ENCODE measurements at places on chromosomes 7 and 10.

GRCh38 chr7:89133357-89133756 lies 337.8 kb upstream of the TEX47 start:
- no peak for DNase-seq

GRCh38 chr10:44404741-44405437 lies 20.0 kb upstream of the CXCL12 start:
- no peak for DNase-seq

- DNase-seq, result no peak
Measured at GRCh38 chr7:1883834-1884582, 213.9 kb downstream of the ELFN1 start.

- no peak for DNase-seq
Measured at GRCh38 chr10:75495434-75496190, 64.2 kb downstream of the LRMDA start.

GRCh38 chr7:69388452-69389137 lies 209.7 kb upstream of the AUTS2 start:
- no peak for DNase-seq

GRCh38 chr7:143126146-143126545 lies 5.7 kb upstream of the PIP start:
- no peak for DNase-seq

- no peak for DNase-seq
Measured at GRCh38 chr7:96992192-96993005, 13.0 kb upstream of the DLX6 start.

DNA sequence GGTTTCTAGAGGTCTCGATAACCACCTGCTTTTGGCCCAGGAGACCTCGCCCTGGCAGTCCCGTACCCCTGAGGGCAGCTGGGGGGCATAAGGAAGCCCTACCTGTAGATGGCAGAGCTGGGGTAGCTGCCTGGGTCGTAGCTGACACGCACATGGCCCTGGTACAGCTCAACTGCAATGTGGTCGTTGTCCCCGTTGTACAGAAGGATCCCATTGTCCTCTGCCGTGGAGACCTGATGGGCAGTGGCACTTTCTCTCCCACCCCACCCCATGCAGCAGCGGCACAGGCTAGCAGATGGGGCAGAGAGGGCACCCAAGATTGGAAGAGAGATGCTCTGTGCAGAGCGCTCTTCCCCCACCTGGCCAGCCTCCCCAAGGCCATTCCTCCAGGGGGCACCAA lies 172.5 kb downstream of the LCOR start:
- no peak for DNase-seq

- no peak for DNase-seq
Measured at GRCh38 chr10:114276671-114277070, 37.6 kb downstream of the VWA2 start.

- DNase-seq, result no peak
Measured at GRCh38 chr7:85204496-85204895, 17.6 kb upstream of the SEMA3D start.

DNA sequence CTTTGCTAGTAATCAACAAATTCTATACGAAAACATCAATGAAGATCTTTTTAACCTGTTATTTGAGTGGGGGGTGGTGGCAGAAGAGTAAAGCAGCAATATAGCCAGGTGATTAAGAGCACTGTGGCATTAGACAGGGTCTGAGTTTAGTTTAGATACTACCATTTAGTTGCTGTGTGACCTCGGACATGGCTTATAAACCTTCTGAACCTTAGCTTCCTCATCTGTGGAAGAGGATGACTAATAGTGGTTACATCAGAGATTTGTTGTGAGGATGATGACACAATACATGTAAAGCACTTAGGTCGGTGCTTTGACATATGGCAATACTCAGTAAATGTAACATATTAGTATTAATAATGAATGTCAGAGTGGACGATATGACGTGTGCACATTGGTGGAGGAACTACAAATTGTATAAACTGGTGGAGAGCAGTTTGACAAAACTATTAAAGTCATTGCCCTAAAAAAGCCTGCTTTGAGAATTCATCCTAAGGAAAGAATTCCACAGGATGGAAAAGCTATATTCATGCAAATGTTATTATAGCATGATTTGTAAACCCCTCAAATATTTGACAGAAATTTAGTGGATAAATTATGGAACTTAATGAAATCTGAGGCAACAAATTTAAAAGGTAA lies 24.3 kb downstream of the SPAG6 start:
- DNase-seq, result no peak

DNA sequence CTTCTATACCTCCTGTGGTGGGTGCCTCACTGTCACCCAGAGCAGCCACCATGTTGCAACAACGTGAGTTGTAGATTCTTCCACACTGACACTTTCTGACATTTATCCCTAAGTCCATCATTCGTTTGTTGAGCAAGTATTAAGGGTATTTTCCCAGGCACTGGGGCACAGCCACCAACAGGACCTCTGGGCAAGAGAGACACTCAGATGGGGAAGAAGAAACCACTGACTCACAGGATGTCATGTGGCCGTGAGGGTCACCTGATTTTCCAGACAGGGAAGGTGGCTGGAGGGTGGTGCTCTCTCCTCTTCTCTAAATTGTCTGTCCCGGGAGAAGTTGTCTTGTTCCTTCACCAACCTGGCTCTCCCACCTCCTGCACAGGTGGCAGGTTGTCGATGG lies 51.7 kb upstream of the PPIF start:
- no peak for DNase-seq

DNA sequence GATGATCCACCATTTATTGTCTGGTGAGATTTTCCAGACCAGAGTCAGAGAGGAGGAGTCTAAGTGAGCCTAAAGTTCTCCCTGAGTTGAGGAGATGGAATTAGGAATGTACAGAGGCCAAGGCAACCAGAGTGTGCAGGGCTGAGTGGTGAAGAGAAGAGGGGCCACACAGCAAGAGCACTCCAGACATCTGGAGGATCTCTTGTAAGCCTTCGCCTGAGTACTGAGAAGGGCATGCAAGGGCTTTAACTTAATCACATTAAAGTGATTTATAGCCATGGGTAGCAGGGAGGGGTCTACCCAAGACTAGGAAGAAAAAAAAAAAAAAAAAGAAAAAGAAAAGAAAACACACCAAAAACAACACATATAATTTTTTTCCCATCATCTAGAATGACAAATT lies 1190.4 kb downstream of the GATA3 start:
- DNase-seq, result no peak

GRCh38 chr10:120555842-120556532 lies 99.0 kb downstream of the PLPP4 start:
- no peak for DNase-seq

DNA sequence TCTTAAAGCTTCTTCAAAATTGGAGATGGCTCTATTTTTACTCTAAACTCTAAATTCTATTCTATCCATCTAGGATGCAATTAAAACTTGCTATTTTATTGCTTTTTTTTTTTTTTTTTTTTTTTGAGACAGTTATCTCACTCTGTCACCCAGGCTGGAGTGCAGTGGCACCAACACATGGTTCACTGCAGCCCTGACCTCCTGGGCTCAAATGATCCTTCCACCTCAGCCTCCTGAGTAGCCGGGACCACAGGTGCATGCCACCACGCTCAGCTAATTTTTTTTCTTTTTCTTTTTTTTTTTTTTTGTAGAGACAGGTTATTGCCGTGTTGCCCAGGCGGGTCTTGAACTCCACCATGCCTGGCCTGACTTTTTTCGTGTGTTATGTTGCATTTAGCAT lies 41.2 kb downstream of the DNAJC1 start:
- DNase-seq, result no peak

- no peak for DNase-seq
Measured at GRCh38 chr10:33193701-33194521, 140.6 kb downstream of the NRP1 start.

DNA sequence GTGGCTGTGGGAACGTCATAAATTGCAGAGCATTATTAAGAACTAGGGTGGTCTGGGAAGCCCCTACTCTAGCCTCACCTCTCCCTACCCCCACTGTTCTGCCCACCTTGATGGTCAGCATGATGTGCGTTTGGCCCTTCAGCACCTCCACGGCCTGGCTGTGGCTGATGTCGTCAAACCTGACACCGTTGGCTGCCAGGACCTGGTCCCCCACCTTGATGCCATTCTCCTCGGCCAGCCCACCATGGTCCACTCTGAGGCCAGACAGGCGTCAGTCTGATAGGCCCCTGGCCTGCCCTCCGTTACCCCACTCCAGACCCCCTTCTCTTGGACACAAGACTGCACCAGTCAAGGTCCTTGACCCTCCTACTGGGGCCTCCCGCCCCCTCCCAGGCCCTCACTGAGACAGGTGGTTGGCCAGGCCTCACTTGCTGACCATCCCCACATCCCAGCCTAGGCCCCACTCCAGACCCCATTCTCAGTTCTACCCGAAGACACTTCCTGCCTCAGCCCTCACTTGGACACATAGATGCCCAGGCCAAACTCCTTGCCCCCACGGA lies 9.2 kb downstream of the PDZD7 start:
- DNase-seq, result no peak

DNA sequence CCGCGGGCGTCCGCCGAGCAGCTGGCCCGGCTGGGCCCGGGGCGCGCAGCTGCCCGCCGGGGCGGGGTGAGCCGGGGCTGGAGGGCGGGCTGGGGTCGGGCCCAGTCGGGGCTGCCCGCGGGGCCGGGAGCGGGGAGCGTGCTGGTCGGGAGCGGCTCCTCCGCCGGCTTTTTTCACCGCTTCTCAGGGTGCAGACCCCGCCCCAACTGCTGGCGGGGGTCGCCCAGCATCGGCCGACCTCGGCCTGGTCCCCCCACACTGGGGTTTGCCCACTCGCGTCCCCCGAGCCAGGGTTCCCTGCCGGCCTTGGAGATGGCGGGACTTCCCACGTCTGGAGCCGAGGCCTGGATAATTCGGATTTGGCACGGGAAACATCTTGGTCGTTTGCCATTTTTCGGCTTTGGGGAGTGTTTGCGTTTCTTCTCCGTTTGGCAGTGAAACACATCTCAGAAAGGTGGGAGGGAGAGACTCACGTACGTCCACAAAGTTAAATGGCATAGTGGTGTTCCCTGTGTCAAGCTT lies 432 bp downstream of the TMEM248 start:
- DNase-seq, result no peak

- peak; percentile 91 for DNase-seq
Measured at GRCh38 chr7:103446049-103446520, at the start of gene SLC26A5. SLC26A5 (minus strand) TSS chr7:103446207; CDS start chr7:103421514, 24,693 bp downstream.

DNA sequence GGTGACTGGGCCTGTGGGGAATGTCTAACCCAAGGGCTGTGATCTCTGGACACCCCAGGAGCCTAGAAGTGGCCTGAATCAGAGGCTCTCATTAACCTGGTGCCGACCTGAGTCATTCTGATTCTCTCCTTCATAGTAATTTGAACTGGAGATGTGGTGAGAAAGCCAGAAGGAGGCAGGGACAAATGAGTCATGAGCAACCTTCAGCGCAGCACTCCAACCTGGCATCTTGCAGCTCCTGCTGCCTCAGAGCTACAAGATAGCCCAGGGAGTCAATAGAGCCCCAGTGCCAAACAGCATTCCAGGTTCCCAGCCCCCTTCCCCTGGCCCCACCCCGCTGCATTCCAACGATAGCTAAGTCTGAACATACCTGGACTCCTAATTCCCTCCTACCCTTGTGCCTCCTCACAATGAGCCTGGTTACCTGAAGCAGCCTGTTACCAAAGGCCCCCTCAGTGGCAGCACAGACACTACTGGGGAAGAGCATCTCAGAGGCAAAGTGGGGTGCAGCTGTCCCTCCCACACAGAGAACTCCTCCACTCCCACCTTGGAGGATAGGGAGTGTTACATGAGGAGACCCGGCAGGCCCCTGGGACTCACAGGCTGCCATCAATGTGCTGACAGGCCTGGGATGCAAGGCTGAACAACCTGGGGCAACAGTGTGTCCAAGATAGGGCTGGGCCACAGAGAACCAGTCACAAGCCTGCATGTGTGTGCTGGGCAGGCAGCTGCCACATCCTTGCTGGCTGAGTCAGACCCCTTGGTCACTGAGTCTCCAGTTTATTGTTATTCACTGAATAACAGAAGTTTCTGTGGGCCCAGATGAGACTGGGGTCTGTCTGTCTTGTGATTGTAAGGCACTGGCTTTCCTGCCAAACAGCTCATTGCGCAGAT lies 76.8 kb upstream of the LEP start:
- no peak for DNase-seq

DNA sequence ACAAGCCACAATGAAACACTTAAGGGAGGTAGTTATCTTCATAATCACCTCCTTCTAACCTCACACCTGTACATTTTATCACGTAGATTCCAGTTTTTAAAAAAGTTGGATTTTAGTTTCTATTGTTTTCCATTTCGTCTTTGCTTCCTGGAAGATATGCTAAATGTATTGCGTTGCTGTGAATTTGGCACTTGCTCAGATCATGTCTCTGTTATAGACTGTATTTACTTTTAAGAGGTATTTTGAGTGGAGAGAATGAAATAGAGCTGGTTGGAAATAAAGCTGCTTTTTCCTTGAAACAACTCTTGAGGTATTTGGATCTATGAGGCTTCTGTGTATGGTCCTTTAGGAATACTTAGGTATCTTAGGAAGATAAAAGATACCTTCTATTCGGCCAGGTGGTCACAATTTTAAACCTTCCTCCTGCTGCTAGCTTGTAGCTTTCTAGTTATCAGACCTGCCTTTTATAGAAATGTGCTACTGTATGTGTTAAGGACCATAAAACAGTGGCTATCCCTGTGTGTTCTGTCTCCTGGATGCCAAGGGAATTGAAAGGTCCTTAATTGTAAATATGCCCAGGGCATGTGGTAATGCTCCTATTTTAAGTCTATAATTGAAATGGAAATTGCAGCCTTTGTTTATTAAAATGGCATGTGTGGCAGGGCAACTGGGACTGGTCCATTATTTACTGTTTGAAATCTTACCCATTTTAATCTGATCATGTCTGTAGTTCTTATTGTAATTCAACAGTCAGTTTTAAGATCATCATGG lies 147.7 kb downstream of the SND1 start:
- no peak for DNase-seq

All from NCI-H526 (cell line).